ENCODE measurements at places on chromosomes 3 and 15.

DNA sequence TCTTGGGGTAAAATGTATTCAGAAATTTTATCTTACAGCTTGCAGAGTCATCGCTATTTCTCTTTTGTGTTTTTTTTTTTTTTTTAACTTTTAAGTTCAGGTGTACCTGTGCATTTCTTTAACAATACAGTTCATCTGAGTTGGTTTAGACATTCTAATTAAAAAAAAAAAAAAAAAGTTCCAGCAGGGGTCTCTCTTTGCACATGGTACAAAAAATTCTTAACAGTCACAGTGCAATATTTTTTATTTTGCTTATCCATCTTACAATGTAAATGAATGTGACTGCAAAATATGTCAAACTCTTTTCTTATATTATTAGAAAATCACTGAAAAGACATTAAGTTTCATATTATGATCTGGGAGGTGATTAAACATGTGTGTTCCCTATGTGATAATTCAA is 47.5 kb upstream of the SLC9A9 start:
- DNase-seq: no peak

DNA sequence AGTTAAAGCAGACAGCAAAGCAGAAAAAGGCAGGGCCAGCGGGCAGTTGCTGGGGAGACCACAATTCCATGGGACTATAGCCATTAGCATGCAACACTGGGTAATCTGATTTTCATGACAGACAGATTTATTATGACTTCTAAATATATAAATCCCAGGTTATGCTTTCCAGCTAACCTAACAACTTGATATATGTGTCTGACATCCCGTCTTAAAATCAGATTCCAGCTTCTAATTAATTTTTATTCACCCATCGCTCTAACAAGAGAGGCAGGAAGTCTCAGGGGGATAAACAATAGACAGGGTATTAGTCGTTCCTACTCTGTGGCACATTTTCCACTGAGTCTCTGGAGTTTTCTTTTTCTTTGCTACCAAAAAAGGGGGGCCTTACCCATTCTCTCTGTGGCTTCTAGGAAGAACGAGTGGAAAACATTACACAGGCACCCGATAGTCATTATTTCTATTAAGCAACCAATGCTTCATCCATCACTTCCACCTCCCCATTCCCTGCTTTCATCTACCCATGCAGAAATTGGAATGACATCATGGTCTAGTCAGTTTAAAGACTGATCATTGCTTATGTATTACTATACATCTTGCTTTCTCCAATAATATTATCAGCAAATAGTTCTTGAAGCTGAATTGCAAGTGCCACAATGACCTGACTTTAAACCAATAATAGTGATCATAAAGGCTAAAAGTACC is 173.1 kb downstream of the FHIT start:
- DNase-seq: no peak

GRCh38 chr15:69272139-69272538 is 26.6 kb upstream of the PAQR5 start:
- DNase-seq: no peak

DNA sequence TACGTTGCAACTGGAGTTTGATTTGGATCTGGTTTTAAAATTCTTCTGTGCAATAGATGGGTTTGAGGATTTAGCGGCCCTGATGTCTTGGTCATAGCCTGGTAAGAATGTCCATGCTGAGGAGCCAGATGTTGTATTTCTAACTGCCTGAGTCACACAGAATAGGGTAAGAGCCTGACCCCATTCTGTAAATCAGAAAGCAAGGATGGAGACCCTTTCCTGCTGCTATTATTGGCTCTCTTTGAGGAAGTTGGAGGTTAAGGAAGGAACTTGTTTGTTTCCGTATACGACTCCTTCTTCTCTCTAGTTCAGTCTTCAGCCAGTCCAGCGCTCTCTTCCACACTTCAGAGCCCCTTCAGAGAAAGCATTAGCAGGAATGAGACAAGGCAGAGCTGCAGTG is 65.1 kb downstream of the HCN4 start:
- DNase-seq: no peak

DNA sequence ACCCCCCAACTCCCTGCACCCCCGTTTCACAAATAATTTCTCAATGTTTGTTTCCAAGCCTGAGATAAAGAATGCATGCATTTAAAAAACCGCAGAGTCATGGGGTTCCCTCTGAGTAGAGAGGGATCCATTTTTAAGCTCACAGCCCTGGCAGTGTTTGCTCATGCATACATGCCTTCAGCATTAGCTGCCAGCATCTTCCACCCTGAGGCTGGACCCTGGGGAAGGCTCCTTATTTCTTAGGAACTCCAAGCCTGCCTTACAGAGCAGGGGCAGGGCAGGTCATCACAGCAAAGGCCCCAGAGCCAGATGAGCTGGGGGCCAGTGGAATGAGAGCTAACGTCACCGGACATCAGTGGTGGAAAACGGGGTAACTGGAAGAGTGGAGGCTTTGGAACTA is 31.3 kb downstream of the TLE3 start:
- no peak for DNase-seq

Measured in stimulated activated CD4-positive, alpha-beta T cell treated with anti-CD3 and anti-CD28 coated beads, Interleukin-15, amount 100 ng/mL, for 24 hours (primary cell).